CD14-positive monocyte (primary cell): ENCODE measurements at places on chromosomes 16 and 17. TPM values are rescaled to one million over a fixed set of nuclear protein-coding genes. Genes with fewer than 3 reads are reported as not detected.

- DNase-seq, result no peak
- no peak overlapping the region for H3K4me3 ChIP-seq
- H3K36me3 ChIP-seq, result no peaks in the 10 kb centered on the region
- H3K27ac ChIP-seq, result no peak overlapping the region
- H3K27me3 ChIP-seq, result no peaks in the 10 kb centered on the region
These were observed 578.4 kb downstream of the CDH11 start for GRCh38 chr16:64543441-64543840.

DNA sequence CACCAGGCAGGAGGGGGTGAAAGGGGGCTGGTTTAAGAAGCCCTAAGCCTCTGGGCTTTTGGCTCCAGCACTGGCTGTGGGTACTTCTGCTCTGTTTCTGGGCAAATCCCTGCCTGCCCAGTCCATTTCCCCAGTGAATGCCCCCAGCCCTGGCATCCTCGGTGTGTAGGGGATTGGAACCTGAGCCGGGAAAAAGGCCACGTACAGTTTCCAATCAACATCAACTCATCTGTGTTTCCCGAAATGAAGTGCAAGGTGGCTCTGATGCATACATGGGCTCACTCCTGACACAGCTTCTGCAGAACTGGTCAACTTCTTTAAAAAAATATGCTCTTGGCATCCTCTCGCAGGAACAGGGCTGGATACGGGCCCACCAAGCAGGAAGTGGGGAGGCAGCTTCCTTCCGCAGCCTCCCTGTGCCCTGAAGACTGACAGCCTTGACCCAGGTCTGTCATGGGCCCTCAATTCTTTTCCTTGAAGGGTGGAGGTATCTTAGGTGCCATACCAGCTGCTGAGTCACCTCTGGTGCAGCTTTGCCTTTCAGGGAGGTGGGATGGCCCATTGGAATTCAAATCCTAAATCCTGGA, 73.3 kb downstream of the N4BP1 start:
- no peak overlapping the region for H3K4me3 ChIP-seq
- peaks cover 23% of the 10 kb centered on the region for H3K4me1 ChIP-seq
- DNase-seq, result peak; percentile 34
- no peaks in the 10 kb centered on the region for H3K27me3 ChIP-seq
- H3K27ac ChIP-seq, result peak overlapping the region; percentile 63
- H3K36me3 ChIP-seq, result peaks cover 17% of the 10 kb centered on the region

Gene SP6
- polyA plus RNA-seq, result not detected in 2 replicates

Gene PGAP6
- 39.8 TPM for polyA plus RNA-seq
